Mucosa of gallbladder (tissue), 1 donor: ENCODE measurements at places on chromosomes 16 and 17.

DNA sequence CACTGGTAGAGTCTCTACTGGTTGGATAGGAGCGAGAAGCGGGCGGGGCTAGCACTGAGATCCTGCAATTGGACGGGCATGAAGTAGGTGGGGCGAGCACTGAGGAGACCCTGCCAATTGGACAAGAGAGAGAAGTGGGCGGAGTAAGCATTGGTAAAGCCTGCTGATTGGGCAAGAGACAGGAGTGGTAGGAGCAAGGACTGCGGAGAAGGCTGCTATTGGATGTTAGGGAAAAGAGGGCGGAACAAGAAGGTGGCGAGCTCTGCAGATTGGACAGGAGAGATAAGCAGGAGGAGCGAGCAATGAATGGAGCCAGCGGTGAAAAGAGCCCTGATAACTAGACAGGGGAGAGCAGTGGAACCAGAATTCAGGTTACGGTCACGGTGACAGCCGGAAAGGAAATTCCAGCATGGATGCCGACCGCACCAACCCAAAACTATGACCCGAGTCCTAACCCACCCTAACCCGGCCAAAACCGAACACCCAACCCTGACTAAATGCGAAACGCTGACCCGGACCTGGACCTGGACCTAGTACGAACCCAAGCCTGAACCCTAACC, 4.8 kb downstream of the SCGB1C2 start:
- DNase-seq = peak; percentile 8

DNA sequence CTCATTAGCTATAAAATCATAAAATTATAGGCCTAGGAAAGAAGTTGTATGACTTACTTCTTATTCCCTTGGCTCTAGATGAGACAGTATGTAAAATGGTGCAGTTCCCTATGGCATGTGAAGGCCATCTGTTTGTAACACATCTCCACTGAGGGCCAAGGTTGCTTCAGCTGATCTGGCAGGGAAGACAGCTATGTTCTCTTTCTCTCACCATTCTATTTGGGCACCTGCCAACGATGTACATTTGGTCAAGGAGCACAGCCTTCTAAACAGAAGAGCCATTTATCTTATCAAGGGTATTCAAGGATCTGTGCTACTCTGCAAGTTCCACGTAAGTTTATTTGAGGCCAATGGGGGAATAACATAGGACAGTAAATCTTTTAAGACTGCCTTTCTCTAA, 129.8 kb upstream of the TOM1L1 start:
- DNase-seq = no peak

- no peak for DNase-seq
Observed at GRCh38 chr16:76577003-76577402, 299.8 kb downstream of the CNTNAP4 start.

DNA sequence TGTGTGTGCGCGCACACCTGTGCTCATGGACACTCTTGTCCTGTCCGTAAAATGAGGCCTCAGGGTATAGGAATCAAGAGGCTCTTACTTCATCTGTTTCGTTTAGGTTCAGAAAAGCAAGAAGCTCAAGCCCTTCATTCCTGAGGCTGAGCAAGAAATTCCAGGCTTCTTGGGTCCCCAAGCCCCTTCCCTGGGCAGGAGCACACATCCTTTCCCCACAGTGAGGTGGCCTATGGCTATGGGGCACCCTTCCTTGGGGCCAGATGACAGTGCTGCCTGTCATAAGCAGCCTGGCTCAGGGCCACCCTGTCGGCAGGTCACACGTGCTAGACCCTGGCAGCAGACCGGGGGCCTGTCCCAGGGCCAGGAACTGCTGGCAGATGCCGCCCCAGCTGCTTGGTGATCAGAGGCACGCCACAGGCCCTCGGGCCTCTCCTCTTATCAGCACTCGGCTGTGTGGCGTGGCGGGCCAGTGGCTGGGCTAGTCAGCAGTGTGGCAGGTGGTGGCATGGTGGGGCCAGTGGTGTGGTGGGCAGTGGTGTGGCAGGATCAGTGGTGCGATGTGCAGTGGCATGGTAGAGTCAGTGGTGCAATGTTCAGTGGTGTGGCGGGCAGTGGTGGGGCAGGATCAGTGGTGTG, 50.2 kb downstream of the NKD1 start:
- no peak for DNase-seq

DNA sequence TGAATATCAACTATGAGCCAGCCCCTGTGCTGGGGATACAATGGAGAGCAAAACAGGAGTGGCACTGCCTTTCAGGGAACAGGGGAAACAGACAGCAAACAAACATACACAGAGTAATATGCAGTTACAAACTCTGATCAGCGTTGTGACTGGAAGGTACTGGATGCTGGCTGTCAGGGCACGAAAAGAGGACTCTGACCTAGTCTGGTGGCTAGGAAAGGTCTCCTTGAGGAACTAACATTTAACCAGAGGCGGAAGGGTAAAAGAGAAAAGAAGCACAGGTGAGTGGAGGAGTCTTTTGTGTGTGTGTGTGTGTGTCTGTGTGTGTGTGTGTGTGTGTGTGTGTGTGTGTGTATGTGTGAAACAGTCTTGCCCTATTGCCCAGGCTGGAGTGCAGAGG, 12.4 kb upstream of the B4GALNT2 start:
- no peak for DNase-seq

GRCh38 chr17:80577876-80578570, 33.4 kb downstream of the RPTOR start:
- no peak for DNase-seq
